ENCODE measurements at places on chromosomes 2 and 18.

- no peak for DNase-seq
Measured at GRCh38 chr2:151891566-151892194, 63.5 kb upstream of the ARL5A start.

- DNase-seq = no peak
Measured at GRCh38 chr18:9988665-9989064, 74.8 kb downstream of the VAPA start.

DNA sequence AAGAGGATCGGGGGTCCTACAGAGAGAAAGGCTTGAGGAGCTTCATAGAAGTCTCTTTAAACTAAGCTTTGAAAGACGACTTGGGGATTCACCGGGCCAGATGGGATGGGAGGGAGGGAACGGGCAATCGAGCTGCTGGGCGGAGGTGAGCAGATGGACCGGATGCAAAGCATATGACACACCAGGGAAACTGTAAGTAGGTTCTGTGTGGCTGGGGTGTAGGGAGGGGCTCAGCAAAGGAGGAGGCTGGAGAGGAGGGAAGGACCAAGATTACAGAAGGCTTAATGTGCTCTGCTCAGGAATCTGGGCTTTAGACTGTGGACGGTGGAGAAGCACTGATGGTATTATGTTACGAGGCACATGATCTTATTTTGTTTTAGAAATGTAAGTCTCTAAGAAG, 131.5 kb downstream of the MAIP1 start:
- DNase-seq = no peak

- no peak for DNase-seq
Measured at GRCh38 chr2:28552045-28552823, 56.4 kb downstream of the PLB1 start.

- no peak for DNase-seq
Measured at GRCh38 chr2:105801961-105802360, 57.2 kb downstream of the NCK2 start.

DNA sequence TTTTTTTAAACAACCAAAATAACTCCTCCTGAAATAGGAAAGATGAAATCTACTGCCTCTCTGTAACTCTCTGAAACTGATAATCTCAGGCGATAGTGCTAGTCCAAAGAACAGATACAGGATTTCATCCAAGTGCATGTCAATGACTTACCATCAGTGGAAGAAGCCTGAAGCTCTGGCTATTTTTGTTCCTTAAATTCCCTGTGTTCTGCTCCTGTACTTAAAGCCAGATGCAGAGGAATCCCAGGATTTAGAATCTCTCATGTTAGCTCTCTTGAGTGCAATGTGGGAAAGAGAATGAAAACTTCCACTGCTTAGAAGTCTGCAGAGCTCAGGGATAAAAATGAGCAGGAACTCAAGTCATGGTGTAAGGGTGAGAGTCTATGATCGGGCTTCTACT, 291.9 kb downstream of the TCF4 start:
- no peak for DNase-seq

DNA sequence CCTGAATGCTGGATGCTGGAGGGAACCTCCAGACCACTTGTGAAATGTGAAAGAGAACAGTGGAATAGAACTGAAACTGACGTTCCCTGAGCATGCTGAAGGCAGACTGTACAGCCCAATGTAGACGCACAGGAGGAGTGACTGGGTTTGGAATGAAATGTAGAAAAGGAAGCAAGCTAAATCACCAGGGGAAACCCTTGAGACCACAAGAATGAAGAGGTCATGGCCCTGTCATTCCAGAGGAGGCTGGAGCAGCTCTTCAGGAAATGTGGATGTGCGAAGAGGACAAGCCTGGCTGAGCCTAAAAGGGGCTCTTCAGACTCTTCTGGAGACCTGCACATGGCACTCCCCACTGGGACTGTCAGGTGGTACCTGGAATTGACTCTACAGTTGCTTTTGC, 118.5 kb upstream of the ALPP start:
- no peak for DNase-seq

DNA sequence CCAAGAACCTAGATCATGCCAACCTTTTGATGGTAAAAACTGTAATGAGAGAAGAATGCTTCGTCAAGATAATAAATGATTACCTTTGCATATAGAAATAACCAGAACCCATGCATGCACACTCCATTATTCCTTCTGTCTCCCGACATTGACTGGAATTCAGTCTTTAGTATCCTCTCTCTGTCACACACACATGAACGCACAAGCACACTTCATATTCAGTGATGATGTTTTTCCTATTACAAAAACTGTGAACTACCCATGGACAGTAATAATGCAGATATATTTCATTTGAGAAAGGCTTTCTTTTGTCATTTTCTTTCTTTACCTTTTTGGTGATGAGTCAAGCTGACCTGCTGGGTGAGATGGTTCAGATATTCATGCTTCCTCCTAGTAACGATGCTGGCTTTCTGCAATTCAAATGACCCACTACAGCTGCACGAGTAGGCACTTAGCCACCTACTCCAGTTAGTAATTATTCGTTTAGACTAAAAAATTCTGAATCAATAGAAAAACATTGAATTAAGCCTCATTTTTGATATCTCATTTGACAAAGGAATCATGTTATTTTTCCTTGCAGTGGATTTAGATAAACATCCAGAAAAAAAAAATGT, 382.2 kb downstream of the TGIF1 start:
- no peak for DNase-seq

GRCh38 chr2:148819019-148819585, 55.9 kb upstream of the KIF5C start:
- DNase-seq = no peak

- no peak for DNase-seq
Measured at GRCh38 chr18:54269893-54270844, 852 bp downstream of the POLI start.

DNA sequence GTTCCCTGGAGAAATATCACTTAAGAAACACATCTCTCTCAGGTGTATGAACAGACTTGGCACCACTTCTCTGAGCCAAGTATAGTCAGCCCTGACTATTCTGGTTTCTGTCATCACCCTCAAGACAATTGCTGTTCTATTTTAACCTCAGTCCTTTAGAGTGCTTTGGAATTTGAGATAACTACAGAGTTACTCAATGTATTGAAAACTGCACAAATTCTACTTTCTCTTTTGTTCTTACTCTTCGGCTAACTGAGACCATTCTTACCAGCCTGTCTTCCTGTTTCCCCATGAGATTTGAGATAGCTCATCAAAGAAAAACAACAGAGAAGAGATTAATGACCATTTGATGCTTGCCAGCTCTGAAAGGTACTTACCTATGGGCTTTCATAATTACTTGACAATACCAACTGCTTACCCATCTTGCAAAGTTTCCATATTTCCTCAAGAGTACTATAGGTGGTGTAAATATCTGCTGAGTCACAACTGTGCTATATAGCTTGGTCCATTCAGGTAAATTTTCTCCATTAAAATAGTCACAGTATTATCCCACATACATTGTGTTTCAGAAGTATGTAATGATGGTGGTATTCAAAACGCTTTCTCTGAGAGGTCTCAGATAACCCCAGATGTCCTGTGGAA, 467.5 kb upstream of the CHST9 start:
- no peak for DNase-seq

DNA sequence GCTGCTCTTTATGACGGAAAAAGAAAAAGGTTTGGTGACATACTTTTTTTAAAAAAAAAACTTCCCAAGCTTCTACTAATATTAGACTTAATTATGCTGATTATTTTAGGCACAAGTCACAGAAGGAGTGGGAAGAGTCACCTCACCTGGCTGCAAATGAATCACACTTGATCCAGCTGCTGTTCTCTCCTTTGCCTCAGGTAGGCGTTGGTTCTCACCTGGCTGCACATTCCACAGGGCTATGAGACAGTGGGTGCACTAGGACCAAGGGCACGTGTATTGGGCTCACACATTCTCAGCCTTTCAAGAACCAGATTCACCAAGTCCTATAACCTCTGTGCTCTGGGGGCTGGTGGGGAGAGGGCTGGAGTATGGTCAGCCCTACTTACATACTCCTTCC, 93.3 kb downstream of the TGFA start:
- DNase-seq = no peak

DNA sequence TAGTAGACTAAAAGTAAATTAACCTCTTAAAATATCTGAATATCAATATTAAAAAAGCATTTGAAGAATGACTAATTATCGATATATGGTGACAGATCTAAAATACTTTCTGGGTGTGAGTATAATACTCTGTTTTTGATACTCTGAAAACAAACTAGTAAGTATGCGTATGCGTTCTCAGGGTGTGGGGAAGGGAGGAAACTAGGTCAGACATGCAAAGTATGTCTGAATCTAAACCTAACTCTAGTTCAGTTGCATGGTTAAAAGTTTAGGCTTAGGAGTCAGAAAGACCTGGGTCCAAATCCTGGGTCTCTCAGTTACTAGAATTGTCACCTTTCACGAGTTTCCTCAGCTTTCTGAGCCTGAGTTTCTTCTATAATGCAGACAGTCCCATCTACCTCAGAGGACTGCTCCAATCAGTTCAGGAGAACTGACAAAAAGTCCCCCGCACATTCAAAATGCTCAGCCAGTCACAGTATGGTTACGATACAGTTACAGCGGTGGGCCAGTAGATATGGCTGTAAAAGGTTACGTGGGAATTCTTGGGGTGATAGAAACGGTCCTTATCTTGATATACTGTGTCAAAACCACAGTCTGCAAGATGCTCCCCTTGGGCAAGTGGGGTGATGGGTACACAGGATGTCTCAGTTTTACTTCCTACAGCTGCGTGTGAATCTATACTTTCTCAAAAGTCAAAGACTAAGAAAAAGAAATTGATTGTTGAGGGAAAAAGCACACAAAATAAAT, 29.2 kb downstream of the UNC50 start:
- no peak for DNase-seq

- no peak for DNase-seq
Measured at GRCh38 chr2:136211701-136212100, 93.8 kb upstream of the CXCR4 start.

DNA sequence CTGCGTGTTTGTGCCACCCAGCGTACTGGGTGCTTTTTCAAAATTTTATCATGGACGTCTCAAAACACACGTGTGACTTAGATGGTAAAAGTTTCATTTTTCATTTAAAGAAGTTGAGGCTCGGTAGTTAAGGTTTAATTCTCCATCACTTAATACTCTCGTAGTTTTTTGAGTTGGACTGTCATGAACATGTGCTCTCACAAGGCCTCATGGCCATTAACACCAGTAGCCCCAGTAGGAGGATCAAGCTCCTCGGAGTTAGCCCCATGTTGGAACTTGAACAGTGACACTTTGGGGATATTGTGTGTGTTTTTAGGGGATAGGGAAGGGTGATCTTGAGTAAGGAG, 15.3 kb downstream of the NMUR1 start:
- DNase-seq = no peak

GRCh38 chr2:216493334-216493685, 5.3 kb upstream of the RPL37A start:
- DNase-seq = no peak

DNA sequence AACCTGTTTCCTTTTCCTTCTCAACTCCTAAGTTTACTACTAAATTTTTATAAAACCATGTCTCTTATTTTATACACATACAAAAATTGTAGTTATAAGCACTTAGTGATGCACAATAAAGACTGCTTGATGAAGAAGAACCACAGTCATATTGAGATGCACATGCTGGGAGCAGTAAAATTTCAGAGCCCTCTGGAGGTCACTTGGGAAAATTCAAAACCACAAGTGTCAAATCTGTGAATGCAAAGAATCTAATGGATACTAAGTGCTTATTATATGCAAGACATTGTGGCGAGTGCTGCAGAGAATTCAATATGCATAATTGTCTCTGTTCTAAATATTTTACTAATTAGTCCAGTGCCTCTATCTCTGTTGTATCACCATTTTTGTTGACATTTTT, 180.5 kb downstream of the VWC2L start:
- DNase-seq = no peak

- no peak for DNase-seq
Measured at GRCh38 chr2:127125821-127126220, 18.9 kb upstream of the BIN1 start.

- DNase-seq = no peak
Measured at GRCh38 chr2:95032868-95033603, 7.5 kb downstream of the MAL start.

- DNase-seq = no peak
Measured at GRCh38 chr2:140667203-140667602, 1463.6 kb downstream of the LRP1B start.

DNA sequence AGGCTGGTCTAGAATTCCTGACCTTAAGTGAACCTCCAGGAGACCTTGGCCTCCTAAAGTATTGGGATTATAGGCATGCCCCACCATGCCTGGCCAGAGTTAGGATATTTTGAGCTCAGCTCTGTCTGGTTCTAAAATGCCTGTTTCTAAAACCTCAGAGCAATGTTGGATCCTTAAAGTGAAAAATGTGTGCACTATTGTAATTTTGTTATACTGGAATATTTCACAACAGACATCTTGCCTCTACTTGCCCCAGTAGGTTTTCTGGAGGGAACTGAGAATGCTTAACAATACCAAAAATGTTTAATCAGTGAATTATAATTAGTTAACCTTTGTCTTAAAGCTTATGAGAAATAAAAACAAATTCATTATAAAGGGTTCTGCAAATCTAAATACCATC, 144.6 kb upstream of the CCDC195 start:
- no peak for DNase-seq

DNA sequence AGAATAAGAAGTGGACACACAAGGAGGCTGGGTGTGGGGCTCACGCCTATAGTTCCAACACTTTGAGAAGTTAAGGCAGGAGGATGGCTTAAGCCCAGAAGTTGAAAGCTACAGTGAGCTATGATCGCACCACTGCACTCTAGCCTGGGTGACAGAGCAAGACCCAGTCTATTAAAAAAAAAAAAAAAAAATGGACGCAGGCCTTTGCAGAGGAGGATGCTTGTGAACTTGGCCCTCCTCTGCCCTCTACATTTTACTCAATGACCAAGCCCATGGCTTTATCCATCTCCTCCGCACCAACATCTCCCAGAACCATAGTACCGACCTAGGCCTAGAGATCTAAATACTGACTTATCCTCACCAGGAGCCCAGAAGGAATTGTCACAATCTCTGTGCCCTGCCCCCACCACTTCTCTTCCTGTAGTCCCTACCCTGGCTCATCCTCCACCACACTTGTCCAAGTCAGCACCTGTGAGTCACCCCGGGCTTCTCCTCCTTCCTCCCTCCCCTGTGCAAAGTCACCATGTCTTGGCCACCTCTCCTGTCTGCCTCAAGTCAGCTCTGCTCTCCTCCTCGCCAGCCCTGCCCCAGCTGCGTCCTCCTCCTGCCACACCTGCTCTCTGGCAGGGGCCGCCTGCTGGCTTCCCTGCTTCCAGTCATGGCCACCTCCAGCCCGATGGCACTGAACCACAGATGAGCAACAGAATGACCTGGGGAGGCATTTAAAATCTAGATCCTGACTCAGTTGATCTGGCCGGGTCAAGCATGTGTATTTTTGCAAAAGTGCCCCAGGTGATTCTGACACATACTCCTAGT, 35.8 kb upstream of the ASPRV1 start:
- DNase-seq = no peak

GRCh38 chr2:161273038-161273760, 35.0 kb upstream of the PSMD14 start:
- DNase-seq = no peak

DNA sequence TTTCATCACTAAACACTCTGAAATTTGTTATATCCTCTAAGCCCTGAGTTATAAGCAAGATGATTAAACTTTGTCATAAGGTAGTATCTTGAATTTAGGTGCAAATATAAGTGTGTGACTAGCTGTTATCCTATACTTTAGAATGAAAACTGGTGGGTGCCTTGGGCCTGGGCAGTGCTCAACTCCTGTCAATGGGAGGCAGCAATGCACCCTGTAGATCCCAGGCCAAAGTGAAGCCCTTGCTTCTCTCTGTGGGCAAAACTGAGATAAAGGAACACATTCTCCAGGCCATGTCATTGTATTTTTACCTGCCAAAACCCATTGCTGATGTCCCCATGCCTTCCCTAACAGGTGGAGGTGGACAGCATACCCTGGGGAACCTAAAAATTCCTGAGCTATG, 525.2 kb downstream of the TNS1 start:
- no peak for DNase-seq
